ENCODE measurements at places on chromosomes 5 and 9.
A peak's percentile ranks its signal among the peaks of the same experiment; 100 is the strongest.

- no peak for DNase-seq
These were observed 43.7 kb downstream of the BICD2 start for GRCh38 chr9:92720807-92721535.

GRCh38 chr9:88740844-88741243, 205.9 kb downstream of the NXNL2 start:
- DNase-seq = no peak

DNA sequence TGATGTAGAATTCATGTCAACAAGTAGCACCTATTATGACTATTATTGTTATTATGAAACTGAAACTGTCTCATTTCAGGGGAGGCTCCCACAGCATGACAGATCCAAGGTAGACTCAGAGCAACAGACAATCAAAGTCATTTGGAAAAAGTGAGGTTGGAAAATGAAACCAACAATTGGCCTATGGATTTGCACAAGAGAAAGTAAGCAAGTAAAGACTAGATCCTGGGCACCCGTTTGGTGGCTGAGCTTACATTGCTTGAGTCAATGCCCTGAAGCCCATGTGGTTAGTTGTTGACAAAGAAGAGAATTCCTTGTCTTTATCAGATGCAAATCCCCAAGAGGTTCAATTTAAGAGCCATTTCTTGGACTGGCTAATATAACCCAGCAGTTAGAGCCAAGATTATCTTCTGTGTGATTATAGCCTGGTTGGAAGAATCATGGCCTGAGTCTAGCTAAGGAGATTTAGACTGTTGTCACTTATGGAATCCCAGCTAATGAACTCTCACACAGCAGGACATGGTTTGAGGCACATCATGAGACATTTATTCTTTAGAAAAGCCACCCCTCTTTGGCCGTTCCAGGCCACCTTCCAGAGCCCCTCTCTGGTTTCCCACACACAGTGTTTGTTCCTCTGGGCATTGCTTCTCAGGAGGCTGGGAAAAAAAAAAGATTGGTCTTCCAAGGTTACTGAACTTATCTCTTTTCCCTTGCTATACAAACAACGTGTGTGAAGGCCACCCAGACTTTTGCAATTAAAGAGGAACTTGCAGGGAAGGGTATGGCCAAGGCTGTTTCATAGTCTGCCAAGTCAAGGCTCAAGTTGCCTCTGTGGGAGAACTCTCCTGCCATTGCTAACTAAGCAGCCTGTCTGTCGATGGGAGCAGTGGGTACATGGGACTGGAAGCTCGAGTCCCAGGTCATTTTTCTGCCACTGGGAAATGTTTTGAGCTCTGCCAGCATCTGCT, 399.5 kb downstream of the ENC1 start:
- DNase-seq = peak; percentile 35

DNA sequence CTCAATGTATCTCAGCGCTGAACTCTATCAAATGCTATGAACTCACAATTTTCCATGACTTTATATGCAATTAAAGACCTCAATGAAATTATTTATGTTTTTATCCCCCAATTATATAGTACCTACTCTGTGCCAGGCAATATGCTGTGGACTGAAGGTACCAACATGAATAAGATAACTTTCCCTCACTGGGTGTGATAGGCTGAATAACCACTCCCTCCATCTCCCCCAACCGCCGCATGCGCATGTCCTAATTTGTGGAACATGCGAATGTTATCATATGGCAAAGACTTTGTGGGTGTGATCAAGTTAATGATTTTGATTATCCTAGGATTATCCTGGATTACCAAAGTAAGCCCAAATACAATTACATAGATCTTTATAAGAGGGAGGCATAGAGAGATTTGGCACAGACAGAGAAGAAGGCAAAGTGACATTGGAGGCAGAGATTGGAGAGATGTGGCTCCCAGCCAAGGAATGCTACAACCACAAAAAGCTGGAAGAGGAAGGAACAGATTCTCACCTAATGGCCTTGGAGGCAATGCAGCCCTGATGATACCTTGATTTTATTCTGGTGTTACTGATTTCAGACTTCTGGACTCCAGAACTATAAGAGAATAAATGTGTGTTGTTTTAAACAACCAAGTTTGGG, 149.1 kb upstream of the VCAN start:
- no peak for DNase-seq

DNA sequence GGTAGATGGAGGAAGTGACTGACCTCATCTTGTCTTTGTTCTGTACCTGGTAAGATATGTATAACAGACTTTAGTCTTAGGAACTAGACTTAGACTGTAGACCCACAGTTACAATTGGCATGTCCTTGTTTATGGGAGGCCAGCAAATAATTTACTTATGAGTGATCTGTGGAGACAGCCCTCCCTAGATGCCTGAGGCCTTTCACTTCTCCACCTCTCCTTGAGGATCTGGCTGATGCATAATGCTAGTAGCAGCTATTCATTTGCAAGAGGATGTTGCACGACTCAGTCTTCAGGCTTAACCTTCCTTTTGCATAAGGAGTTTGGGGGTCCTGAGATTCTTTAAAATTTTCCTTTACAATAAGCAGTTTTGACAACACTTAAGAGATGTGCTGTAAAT, 100.7 kb downstream of the YTHDC2 start:
- no peak for DNase-seq

DNA sequence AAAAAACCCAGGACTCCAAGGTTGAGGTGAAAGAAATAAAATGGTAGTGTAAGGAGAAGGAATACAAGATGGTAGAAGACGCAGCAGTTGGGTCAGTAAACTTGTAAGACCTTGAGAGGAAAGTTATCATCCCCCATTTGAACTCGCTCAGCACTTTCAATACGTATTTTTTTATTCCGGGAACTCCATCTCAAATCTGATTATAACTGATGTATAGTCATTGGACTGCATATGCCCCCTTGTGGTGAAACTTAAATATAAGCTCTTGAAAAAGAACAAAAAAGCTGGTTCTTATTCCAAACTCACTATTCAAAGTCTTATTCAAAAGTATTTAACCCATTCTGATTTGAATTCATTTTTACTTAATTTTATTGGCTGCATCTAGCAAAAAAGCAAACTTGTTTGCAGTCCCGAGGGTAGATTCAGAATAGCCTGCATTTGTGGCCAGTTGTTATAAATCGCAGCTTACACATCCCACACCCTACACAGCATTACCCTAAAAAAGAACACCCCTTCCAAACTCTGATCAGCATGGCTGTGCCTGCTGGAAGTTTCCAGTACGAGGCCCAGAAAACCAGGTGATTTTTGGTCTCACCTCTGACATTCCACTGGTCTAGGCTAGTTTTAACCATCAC, 118.0 kb downstream of the ESM1 start:
- peak; percentile 62 for DNase-seq

DNA sequence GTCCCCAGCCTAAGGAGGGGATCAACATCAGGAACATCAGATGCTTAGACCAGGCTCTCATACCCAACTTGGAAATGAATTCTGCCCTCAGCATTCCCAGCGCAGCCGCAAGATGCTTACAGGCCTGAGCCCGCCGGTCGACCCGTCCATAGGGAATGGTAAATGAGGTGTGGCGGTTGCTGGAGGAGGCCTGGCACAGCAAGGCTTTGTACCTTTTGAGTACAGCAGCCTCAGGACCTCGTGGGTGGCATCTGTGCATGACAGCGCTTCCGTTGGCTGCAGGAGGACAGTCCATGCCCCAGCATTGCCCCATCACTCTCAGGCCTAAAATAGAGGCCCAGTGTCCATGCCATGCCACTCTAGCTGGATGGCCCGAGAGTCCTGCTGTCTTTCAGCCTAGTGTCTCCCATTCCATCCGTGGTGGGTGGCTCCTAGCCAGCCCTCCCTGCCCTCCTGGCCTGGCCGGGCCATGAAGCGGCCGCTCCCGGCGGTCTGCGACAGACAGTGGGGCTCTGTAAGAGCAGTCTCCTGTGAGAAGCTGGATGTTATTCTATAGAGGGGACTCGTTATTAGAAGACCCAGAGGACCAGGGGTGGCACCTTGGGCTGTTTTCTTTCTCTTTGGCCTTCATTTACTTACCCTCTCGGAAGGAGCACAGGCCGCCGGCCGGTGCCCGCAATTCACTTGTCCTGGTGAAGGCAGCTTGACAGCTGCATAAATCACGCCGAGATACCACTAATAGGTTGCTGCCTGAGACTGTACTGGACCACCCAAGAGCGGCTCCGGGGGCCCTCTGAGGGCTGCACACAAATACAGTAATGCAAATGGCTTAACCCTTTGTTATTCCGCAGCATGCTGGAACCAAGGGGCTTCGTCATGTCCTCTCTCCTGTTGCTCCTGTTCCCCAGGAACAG, 223.5 kb upstream of the TUT7 start:
- DNase-seq = no peak

DNA sequence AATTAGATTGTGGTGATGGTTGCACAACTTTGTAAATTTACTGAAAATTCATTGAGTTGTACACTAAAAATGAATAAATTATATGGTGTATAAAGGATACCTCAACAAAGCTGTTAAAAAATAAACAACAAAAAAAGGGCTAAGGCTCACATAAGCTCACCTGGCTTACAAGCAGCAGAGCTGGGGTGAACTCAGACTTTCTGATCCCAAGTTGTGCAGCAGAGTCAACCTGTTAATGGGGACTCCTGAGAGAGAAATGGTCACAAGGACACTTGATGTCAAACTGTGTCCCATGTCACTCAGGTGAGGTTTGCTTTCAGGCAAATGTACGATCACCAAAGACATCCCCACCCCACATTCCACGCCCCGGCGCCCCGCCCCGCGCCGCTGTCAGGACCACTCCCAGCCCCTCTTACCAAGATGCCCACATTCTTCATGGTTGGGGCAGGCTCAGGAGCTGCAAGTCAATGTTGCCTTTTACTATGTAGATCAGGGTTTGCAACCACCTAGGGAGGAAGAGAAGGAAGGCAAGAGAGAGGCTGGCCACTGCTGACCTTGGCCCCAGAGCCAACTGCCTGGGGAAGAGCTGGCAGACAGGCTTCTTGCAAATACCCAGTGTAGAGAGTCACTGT, 22.4 kb upstream of the SLC36A1 start:
- no peak for DNase-seq
